ENCODE measurements at places on chromosomes 11 and 22.
A peak's percentile ranks its signal among the peaks of the same experiment; 100 is the strongest.

GRCh38 chr22:30752771-30753170, 58.1 kb downstream of the OSBP2 start:
- DNase-seq: no peak

- DNase-seq: no peak
These were observed 7.6 kb upstream of the KCTD14 start for GRCh38 chr11:78030429-78031325.

DNA sequence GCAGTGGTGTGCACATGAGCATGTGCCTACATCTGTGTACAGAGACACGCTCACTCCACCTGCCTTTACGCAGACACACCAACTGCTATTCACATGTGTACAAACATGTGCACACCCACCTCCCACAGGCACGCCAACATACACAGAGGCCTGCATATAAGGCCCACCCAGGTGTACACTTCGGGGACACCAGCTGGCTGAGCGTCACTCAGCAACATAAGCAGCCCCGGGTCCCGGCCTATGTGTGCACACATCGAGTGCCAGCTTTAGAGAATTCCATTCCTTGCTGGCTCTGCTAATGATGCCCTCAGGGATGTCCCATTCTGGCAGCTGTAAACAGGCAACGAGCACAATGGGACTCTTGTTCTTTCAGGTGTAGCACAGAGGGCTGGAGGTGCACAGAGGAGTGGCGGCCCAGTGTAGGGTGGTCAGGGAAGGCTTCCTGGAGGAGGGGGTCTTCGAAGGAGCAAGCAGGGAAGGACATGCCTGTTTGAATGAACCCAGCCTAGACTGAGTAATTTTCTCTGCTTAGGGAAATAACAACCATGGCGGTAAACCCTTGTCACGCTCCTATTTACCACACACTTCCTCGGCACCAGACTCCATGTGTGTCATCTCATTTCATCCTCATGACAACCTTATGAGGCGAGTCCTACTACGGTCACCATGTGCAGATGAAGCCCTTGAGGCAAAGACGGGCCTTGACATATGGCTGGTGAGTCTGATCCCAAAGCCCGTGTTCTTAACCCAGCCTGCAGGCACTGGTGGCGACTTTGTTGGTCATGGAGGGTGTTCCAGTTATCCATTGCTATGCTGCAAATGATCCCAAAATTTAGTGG, 35.1 kb downstream of the RPL3 start:
- no peak for DNase-seq

- no peak for DNase-seq
These were observed 728.3 kb downstream of the METTL15 start for GRCh38 chr11:28836285-28837081.

GRCh38 chr11:100629671-100630070, 57.4 kb upstream of the ARHGAP42 start:
- no peak for DNase-seq

DNA sequence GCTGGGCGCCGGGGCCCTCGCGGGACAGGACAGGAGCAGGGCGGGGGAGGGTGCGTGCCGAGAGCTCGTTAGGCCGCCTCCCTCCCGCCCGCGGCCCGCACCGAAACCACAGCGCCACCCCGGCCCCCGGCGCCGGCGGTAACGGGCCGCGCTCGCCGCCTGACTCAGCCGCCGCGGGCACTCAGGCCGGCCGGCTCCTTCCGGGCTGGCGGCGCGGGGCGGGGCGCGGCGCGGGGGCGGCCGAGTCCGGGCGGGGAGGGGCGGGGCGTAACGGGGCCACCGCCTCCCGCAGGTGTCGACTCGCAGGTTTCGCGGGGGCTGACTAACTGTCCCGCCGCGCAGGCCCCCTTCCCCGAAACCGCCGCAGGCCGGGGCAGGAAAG, at the start of gene AP5B1:
Gene AP5B1, minus strand, starts transcription at position 207 of the 382 bp plus-strand sequence. CDS start 385 bp downstream, outside the sequence.
- DNase-seq: peak; percentile 80

- peak; percentile 62 for DNase-seq
These were observed at the start of gene STK33 for GRCh38 chr11:8593935-8594909. TSS of gene STK33 (minus strand) at chr11:8594228. CDS start at chr11:8474905, 119,323 bp downstream.

- DNase-seq: peak; percentile 47
These were observed 125.0 kb downstream of the NTM start for GRCh38 chr11:131495423-131495822.

DNA sequence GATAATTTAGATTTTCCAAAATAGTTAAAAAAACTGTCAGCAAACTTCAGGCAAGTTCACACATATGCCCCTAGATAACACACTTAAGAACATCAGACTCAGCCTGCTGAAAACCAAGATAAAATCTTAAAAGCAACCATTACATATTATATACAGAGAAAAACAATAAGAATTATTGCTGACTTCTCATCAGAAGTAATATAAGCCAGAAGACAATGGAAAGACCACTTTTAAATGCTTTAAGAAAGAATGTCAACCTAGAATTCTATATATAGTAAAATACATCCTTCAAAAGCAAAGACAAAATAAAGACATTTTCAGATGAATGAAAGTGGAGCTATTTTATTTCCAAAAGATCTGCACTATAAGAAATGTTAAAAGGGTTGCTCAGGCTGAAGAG, 37.8 kb upstream of the SC5D start:
- DNase-seq: no peak

Measured in psoas muscle (tissue), 8 donors.